ENCODE measurements at places on chromosomes 7 and 10.
A peak's percentile ranks its signal among the peaks of the same experiment; 100 is the strongest.

GRCh38 chr7:67413670-67414069 is 417.0 kb downstream of the TYW1 start:
- no peak for DNase-seq

DNA sequence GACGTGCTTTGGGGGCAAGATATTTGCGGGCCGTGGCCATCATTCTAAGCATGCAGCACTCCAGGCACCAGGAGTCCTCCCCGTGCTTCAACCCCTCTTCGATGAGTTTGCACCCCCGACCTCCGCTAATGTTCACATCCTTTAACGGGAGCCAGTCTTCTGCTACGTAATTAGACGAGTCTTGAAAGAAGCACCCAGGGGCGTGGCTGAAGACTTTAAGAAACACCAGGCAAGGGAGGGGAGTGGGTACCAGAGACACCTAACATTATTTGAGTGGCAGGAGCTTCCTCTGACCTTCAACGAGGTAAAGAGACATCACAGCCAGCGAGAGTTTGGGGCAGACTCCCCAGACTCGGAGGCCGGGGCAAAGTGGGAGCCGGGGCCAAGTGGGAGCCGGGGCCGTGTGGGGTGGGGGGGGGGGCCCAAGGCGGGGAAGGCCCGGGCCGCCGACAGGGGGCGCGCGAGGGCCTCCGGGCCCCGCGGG is 31.1 kb upstream of the TOMM7 start:
- DNase-seq = no peak

- DNase-seq = peak; percentile 52
Observed at GRCh38 chr7:121081327-121081936, 92.9 kb downstream of the CPED1 start.

DNA sequence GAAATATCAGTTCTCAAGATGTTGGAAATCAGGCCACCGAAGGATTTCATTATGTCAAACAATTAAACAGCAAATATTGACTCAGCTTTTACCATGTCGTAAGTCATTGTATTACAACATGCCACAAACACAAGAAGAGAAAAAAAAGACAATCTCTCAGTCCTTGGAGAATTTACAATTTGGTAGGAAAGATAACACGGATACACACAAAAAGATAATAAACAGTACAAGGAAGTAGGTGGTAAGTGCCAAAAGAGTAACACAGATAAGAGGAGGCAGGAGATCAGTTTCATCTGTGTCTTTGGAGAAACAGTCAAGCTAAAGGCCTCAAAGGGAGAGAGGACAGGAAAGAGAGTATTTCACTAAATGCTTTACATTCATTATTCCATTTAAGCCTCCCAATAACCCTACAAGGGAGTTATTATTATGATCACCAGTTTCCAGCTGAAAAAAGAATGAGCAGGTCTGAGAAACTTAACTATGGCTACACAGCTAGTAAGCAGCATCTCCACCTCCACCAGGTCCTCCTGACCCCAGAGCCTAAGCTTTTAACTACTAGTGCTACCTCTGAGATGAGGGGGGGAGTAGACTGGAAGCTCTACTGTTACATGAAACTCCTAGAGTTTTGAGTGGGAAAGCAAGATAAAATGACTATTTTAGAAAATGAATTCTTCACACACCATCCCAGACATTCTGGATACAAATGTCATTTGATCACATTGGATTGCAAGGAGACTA is 13.9 kb upstream of the DNAJC1 start:
- DNase-seq = no peak

DNA sequence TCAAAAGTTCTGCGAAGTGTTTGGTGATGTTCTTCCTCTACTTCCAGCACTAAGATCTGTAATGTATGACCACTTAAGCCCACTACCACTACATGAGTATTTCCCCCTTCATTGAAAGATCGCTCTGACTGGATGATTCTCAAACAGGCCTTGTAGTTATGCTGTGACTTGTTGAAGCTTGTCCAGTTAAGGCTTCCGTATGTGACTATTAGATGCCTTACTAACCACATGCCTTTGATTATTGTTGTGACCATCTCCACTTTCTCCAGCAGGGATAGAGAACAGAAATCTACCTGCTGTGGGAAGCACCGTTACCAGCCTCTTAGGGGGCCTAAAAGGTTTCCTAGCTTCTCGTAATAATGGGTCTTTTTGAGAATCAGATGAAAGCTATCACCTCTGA is 81.1 kb downstream of the NOC3L start:
- DNase-seq = no peak

DNA sequence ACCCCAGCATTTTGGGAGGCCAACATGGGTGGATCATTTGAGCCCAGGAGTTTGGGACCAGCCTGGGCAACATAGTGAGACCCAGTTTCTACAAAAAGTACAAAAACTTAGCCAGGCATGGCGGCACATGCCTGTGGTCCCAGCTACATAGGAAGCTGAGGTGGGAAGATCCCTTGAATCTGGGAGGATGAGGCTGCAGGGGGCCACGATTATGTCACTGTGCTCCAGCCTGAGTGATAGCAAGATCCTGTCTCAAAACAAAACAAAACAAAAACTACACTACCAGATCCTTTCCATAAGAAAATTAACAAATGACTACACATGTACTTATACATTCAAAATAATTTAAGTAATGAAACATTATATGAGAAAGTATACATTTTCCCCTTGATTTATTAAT is 116.4 kb upstream of the KLF6 start:
- DNase-seq = no peak

DNA sequence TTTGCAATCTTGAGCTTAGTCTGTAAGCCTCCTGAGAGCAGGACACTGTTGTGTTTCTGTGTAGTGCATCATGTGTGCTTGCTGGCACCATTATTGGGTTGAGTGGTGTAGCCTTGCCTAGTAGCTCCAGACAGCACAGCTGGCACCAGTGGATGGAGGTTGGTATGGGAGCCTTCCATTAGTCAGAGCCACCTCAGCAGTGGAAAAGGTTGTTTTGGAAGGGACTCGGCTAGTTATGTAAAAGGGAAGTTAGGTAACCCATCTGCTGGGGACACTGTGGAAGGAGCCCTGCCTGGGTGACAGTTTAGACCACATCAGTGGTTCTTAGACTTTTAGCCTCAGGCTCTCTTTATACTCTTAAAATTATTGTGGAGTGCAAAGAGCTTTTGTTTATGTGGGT is 16.3 kb downstream of the MINDY4 start:
- DNase-seq = no peak

- DNase-seq = no peak
Observed at GRCh38 chr10:50554376-50554994, 69.3 kb downstream of the SGMS1 start.

All from epithelial cell of proximal tubule (primary cell).